ENCODE measurements at places on chromosomes 3 and 15. TPM values are rescaled to one million over a fixed set of nuclear protein-coding genes. Genes with fewer than 3 reads are reported as not detected.

The IGF2BP2 gene
- 79.6 TPM for polyA plus RNA-seq

The ACP3 gene
- polyA plus RNA-seq, result 1.1 TPM

The SNTN gene
- polyA plus RNA-seq, result 0.70 TPM

The LMCD1 gene
- polyA plus RNA-seq, result 21.8 TPM

The CSTA gene
- polyA plus RNA-seq, result 1.4 TPM

Measured in GM23338 (cell line).